ENCODE measurements at places on chromosomes 11 and 22.

GRCh38 chr22:40322021-40322420, 24.3 kb upstream of the ADSL start:
- DNase-seq = no peak

DNA sequence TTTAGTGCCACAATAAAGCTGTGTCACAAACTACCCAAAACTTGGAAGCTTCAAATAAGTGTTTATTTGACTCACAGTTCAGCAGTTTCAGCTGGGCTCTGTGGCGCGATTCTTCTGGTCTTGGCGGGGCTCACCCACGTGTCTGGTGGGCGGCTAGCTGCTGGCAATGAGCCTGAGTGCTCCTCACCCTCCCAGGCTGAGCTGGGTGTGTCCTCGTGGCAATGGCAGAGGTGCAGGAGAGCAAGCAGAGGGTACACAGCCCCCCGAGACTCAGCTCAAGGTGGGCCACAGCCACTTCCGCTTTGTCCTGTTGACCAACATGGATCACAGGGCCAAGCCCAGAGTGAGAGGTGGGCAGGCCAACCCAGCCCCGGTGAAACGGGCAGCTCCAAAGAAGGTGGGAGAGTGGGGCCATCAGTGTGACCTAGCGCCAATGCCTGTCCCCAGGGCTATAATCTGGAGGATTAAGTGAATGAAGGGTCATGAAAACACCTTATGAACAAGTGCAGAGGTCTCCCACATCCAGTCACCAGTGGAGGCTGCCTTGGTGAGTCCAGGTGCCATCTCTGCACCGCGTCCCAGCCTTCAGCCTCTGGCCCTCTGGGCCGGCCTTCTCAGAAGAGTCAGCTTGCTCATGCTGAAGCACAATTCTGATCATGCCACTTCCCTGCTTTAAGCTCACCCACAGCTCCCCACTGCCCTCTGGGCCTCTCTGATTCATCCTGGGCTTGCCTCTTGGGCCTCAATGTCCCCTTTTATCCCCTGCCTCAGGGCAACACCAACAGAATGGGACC, 74.6 kb upstream of the RTL6 start:
- no peak for DNase-seq

GRCh38 chr11:130806746-130807145, 109.5 kb downstream of the SNX19 start:
- no peak for DNase-seq

DNA sequence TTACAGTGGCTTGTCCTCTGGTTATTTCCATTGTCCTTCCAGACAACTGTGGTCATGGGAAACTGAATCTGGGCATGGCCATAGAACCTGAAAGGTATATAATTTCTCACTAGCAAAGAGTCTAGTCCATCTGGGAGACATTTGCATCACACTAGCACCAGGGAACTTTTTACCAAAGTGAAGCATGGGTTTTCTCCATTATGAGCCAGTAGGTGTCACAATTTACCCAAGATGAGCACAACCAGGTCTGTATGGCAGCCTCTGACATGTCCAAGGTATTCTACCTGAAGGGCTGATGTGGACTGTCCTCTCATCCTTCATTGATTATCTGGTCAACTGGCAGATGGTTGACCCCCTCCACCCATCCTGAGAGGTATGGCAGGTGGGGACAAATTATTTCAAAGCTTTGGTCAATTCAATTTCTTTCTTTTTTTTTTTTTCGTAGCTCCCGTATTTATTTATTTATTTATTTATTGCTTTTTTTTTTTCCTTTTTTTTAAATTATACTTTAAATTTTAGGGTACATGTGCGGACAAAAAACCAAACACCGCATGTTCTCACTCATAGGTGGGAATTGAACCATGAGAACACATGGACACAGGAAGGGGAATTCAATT, 425.9 kb downstream of the TMEM135 start:
- no peak for DNase-seq

DNA sequence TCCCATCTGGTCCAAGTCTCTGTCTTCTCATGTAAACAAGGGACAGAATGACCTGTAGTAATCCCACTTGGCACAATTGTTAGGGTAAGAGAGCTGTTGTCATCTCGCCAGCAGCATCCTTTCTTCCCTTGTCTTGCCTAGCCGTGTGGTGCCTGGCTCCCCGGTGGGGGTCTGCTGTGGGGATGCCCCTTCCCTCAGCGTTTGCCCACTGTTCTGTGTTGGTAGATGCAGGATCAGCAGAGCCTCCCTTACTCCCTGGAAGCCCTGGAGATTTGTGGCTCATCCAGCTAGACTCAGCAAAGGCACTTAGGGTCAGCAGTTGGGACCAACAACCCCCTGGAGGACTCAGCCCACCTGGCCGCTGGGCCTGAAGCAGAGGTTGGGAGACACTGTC, 13.0 kb downstream of the ACO2 start:
- DNase-seq = no peak

- no peak for DNase-seq
Measured at GRCh38 chr11:128582496-128583366, 4.6 kb downstream of the ETS1 start.

DNA sequence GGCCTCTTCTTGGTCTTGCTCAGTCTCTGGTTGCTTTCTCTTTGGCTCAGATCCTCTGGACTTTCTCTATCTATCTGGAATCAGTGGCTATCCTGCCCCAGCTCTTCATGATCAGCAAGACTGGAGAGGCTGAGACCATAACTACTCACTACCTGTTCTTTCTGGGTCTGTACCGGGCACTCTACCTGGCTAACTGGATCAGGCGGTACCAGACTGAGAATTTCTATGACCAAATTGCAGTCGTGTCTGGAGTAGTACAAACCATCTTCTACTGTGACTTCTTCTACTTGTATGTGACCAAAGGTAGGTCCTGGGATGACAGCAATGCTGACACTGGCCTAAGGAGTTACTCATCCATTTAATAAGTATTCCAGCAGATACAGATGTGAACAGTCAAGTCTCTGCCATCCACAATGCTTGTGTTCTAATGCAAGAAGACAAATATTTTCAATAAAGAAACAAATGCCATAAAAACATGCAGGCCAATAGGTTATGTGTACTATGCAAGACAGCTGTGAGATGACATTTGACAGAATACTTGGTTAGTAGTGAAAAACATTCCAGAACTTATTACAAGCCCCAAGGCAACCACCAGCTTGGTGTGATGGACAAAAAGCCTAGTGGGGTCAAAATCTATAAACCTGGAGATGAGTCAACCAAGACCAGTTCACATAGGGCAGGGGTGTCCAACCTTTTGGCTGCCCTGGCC, 13.4 kb downstream of the KDELR3 start:
- no peak for DNase-seq

DNA sequence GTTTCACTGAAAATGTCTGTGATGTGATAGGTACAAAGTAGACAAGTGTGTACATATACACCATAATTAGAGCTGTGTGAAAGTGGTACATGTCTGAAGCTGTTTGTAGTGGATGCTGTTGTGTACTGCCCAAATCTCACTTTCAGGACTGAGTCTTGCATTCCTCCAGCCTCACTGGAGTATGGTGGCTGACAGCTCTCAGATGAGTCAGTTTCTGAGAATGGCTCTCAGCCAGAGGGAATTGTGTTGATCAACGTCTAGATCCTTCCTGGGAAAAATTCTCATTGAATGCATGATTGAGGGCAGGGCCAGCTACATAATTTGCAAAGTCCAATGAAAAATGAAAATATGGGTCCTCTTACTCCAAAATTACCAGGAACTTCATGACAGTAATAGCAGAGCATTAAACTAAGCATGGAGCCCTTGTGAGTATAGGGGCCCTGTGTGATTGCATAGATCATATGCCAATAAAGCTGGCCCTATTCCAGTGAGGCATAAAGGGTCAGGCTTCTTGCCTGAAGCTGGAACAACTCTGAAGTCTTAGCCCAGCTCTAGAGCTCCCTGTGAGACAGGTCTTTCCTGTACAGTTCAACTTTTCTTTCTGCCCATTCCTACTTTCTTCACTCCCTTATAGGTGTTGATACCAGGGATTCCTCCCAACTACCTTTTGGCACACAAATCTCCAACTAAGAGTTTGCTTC, 10.8 kb upstream of the CYP2R1 start:
- no peak for DNase-seq

- no peak for DNase-seq
Measured at GRCh38 chr11:75773595-75774353, 5.2 kb downstream of the DGAT2 start.

DNA sequence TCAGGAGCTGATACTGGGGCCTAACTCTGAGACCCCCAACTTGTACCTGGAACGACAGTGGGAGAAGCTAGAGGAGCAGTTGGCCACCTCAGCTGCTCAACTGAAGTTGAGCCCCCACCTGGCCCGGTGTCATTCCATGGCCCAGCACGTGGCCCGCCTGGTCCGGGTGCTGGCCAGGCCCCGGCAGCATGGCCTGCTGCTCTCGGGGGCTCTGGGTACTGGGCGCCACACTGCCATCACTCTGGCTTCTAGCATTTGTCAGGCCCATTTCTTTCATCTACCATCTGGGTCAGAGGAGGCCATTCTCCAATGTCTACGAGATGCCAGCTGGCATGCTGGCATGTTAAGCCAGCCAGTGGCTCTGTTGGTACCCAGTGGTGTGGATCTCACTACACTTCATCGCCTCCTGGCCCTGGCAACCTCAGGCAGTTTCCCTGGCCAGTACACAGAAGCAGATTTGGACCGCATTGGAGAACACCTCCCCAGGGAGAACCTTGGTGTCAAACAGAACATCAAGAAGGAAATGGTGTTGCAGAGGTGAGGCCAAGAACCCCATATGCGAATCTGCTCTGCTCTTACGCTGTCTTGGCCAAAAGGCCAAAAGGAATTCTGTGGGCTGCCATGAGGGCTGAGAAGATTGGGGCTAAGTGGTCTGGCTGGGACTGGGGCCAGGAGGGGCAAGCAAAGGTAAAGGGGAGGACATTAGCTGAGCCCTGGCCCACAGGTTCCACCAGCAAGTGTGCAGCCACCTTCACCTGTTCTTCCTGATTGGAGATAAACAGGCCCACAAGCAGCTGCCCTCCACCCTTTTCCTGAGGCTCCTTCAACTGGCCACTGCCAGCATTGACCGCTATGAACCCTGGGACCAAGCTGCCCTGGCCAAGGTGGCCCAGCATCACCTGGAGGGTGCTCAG, 45.4 kb downstream of the RRP8 start:
- DNase-seq = no peak

DNA sequence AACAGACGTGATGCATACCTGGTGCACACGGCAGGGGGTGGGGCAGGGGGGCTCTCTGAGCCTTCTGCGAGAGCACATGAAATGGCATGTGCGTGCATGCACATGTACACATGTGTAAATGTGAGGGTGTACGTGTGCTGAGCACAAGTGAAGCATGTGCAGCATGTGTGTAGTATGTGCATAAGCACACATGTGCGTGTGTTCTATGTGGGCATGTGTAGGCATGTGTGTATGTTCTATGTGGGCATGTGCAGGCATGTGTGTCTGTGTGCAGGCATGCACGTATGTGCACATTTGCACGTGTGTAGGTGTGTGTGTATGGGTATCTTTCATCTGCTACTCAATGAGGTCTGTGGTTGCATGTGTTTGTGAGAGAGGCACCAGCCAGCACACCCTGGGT, 371.2 kb downstream of the CTTN start:
- DNase-seq = no peak
